CD4-positive, CD25-positive, alpha-beta regulatory T cell (primary cell): ENCODE measurements at places on chromosomes 7 and 10. TPM values are rescaled to one million over a fixed set of nuclear protein-coding genes. Genes with fewer than 3 reads are reported as not detected.

PLPP4 gene
- not detected for polyA plus RNA-seq

ZNF736 gene
- polyA plus RNA-seq, result 2.8 TPM

OR13A1 gene
- polyA plus RNA-seq, result not detected

SPACDR gene
- polyA plus RNA-seq, result 0.32 TPM

CCL26 gene
- polyA plus RNA-seq, result not detected

SVOPL gene
- polyA plus RNA-seq, result 0.44 TPM

OR6V1 gene
- polyA plus RNA-seq, result not detected

ENO4 gene
- polyA plus RNA-seq, result not detected

OPN4 gene
- not detected for polyA plus RNA-seq

UBN2 gene
- polyA plus RNA-seq, result 1.2 TPM

PPIA gene
- 4,149 TPM for polyA plus RNA-seq

KIAA1217 gene
- polyA plus RNA-seq, result not detected

DUS4L gene
- 4.4 TPM for polyA plus RNA-seq

SKIDA1 gene
- not detected for polyA plus RNA-seq

SPAM1 gene
- polyA plus RNA-seq, result not detected

LGI1 gene
- polyA plus RNA-seq, result not detected

CFAP70 gene
- 0.09 TPM for polyA plus RNA-seq

ALOX5 gene
- polyA plus RNA-seq, result 0.28 TPM

PAX4 gene
- polyA plus RNA-seq, result not detected

PODXL gene
- 0.34 TPM for polyA plus RNA-seq

WDR86 gene
- polyA plus RNA-seq, result 0.15 TPM

SEMA4G gene
- polyA plus RNA-seq, result not detected

CTBP2 gene
- not detected for polyA plus RNA-seq

HMX2 gene
- polyA plus RNA-seq, result not detected

TFR2 gene
- polyA plus RNA-seq, result 1.4 TPM

PLCE1 gene
- polyA plus RNA-seq, result 0.07 TPM

GOLGA7B gene
- 1.3 TPM for polyA plus RNA-seq

UCN3 gene
- not detected for polyA plus RNA-seq

CLRN3 gene
- not detected for polyA plus RNA-seq

INPP5F gene
- 14.3 TPM for polyA plus RNA-seq

TMEM176B gene
- polyA plus RNA-seq, result not detected

CPA4 gene
- polyA plus RNA-seq, result not detected

IDI2 gene
- not detected for polyA plus RNA-seq

SHH gene
- not detected for polyA plus RNA-seq

SCIN gene
- 0.22 TPM for polyA plus RNA-seq

DENND2A gene
- polyA plus RNA-seq, result not detected

SMO gene
- not detected for polyA plus RNA-seq

PPP1R17 gene
- not detected for polyA plus RNA-seq

NPC1L1 gene
- 0.18 TPM for polyA plus RNA-seq

BICC1 gene
- polyA plus RNA-seq, result not detected

ATP6V0A4 gene
- polyA plus RNA-seq, result not detected

BHLHA15 gene
- polyA plus RNA-seq, result not detected

MMP21 gene
- polyA plus RNA-seq, result 0.14 TPM

FFAR4 gene
- not detected for polyA plus RNA-seq

TACC2 gene
- polyA plus RNA-seq, result not detected

BBS9 gene
- polyA plus RNA-seq, result 9.9 TPM

NPY4R2 gene
- polyA plus RNA-seq, result not detected

LRRN3 gene
- polyA plus RNA-seq, result 1.3 TPM

ZNF800 gene
- 47.0 TPM for polyA plus RNA-seq

ZCCHC24 gene
- polyA plus RNA-seq, result 0.25 TPM

NUDT5 gene
- polyA plus RNA-seq, result 71.5 TPM

SUN3 gene
- not detected for polyA plus RNA-seq

NKX2-3 gene
- not detected for polyA plus RNA-seq

SFXN2 gene
- 4.9 TPM for polyA plus RNA-seq

HOXA9 gene
- polyA plus RNA-seq, result not detected

ZNF722 gene
- polyA plus RNA-seq, result not detected

PRRT4 gene
- polyA plus RNA-seq, result not detected

GIMAP8 gene
- polyA plus RNA-seq, result 15.1 TPM

TACR2 gene
- polyA plus RNA-seq, result 0.14 TPM
